ENCODE measurements at places on chromosomes 12 and 14. TPM values are rescaled to one million over a fixed set of nuclear protein-coding genes. Genes with fewer than 3 reads are reported as not detected.
A peak's percentile ranks its signal among the peaks of the same experiment; 100 is the strongest.

The SYNDIG1L gene
- total RNA-seq, result 0.15 TPM

The LYZ gene
- total RNA-seq, result 23.9 TPM

The MPHOSPH9 gene
- 22.7 TPM for total RNA-seq

DNA sequence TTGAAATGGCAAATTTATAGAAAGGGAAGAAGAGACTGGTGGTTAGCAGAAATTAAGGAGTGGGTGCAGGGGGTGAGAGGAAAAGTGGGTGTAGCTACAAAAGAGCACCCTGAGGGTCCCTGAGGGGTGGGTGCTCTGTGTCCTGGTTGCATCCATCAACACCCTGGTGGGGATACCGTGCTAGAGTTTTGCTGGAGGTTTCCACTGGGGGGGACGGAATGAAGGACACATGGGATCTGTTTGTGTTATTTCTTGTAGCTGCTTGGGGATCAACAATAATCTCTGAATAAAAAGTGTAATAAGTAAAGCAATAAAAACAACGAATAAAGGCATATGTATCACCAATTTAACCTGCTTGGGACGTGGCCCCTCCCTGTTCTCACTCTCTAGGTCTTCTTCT is 175.3 kb downstream of the KIF26A start:
- DNase-seq, result no peak

- peak; percentile 50 for DNase-seq
These were observed 37.7 kb downstream of the RASAL1 start for GRCh38 chr12:113097716-113098440.

GRCh38 chr12:66803930-66804329 is 125.1 kb upstream of the GRIP1 start:
- no peak for DNase-seq

DNA sequence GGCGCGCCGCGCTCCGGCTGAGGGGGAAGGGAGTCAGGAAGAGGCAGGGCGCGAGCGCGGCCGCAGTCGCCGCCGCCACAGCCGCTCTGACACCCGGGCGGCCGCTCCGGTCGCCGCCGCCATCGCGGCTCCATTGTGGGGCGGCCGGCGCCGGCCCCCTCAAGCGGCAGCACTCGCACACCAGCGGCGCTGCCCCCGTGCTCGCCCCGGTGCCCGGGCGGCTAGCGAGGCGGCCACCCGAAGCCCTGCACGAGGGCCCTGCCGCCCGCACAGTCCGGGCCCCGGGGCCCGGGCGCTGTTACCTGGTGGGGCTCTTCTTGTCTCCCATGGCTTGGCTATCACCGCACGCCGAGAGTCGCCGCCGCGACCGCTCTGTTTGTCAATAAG is 202 bp downstream of the YAF2 start:
- DNase-seq, result no peak

DNA sequence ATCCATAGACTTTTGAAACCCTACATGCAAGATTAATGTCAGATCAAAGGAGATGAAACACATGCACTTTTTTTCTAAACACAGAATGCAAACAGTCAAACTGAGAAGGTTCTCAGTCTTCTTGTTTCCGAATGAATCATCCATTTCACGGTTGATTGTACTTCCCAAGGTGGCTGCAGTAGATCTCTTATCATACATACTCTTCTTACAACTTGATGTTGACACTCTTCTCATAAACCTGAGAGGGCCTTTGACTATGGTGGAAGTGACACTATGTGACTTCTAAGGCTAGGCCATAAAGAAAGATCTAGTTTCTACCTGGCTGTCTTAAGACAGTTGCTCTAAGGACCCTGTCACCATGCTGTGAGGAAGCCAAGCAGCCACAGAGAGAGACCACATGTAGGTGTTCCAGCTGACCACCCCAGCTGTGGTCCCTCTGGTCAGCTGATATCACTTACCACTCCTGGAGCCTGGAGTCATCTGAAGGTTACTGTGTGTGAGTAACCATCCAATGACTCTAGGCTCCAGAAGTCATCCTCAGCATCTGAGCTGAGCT is 67.2 kb upstream of the HMGA2 start:
- no peak for DNase-seq
